ENCODE measurements at places on chromosomes 2 and 18.

DNA sequence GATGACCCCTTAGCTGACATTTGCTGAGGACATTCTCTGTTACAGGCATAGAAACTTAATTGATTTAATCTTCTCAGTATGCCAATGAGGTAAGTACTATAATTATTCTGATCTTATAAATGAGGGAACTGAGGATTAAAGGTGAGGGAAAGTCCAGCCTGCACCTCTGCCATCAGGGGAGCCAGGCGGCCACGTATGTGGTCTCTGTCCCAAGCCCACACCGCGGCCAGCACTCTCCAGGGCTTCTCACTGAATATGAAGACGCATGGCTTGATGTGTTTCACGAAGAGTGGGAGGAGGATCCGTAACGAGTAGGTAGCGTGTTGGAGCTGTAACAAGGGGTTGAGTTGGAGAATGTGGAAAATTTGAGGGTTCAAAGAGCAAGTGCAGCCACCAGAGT is 154.4 kb downstream of the TMEM18 start:
- DNase-seq = no peak

GRCh38 chr2:6916224-6916623 is 988 bp upstream of the RNF144A start:
- DNase-seq = no peak

DNA sequence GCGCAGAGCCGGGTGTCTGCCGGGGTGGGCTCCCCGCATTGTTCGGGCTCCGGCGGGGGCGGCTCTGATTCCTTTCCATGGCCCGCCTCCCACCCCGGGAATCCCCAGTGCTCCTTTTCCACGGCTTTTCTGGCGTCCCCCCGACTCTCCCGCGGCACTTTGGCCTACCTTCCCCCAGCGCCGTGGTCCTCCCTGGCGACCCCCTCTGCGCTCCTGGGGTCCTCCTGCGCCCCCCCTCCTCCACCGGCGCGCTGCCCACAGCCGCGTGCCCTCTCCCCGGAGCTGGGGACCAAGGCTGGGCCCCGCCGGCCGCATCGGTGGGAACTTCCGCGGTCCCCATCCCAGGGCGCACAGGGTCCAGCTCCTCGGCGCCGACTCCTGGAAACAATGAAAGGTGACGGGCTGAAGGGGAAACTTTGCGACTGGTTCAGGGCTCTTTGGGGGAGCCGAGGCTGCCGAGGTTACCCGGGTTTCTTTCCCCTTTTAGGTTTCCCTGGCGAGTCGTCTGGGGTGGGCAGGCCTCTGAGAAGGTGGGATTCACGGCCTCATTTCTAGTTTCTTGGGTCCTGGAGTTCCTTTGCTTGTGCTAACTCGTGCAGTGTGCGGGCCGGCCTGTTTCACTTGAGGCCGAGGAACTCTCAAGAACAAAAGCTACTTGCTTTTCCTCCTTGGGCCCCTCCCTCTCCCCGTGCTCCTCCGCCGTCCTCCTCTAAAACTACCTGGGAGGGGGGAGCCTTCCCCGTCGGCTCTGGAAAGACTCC is 2.2 kb downstream of the TGIF1 start:
- peak; percentile 48 for DNase-seq

- DNase-seq = no peak
Observed at GRCh38 chr2:37586663-37587317, 84.7 kb downstream of the CDC42EP3 start.

DNA sequence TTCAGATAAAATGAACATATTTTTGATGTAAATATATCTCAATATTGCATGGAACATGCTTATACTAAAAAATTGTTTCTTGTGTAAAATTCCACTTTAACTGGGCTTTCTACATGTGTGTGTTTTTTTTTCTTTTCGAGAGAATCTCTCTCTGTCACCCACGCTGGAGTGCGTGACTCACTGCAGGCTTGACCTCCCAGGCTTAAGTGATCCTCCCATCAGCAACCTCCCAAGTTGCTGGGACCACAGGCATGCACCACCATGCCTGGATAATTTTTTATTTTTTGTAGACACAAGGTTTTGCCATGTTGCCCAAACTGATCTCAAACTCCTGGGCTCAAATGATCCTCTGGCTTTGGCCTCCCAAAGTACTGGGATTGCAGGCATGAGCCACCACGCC is 254.6 kb downstream of the LOXHD1 start:
- DNase-seq = no peak

- DNase-seq = peak; percentile 67
Observed at GRCh38 chr2:207375207-207375875, 154.4 kb upstream of the CREB1 start.

GRCh38 chr2:237695201-237695780 is 67.9 kb downstream of the LRRFIP1 start:
- DNase-seq = peak; percentile 63

- DNase-seq = peak; percentile 31
Observed at GRCh38 chr2:71861186-71862160, 286.2 kb downstream of the CYP26B1 start.

Measured in PC-9 (cell line).